Lower lobe of right lung (tissue), 2 donors: ENCODE measurements at places on chromosomes 3 and 15.

DNA sequence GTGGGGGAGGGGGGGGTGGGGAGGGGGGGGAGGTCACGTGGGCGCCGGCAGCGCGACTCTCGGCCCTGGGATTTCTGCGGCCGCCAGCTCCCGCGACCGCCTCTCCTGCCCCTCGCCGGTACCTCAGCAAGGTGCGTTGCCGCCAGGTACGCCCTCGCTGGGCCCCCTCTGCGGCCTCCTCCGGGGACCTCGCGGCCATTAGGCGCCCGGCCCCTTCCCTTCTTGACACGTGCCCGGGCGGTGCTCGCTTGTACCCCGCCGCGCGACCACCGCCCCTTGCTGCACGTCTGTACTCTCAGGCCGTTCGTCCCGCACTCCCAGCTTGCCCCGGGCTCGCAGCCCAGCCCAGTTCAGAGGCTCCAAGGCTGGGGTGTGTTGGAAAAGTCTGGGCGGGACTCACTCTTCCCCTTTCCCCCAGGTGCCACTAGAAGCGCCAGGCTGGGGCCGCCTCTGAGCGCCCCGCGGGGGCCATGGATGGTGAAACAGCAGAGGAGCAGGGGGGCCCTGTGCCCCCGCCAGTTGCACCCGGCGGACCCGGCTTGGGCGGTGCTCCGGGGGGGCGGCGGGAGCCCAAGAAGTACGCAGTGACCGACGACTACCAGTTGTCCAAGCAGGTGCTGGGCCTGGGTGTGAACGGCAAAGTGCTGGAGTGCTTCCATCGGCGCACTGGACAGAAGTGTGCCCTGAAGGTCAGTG is at the start of gene MAPKAPK3:
MAPKAPK3 (plus strand) TSS at position 56 of the 696 bp plus-strand sequence; CDS start at position 471, 415 bp downstream.
- peaks cover 75% of the 10 kb centered on the region for H3K4me1 ChIP-seq
- H3K36me3 ChIP-seq = no peaks in the 10 kb centered on the region
- H3K4me3 ChIP-seq = peak within 1 kb of the TSS; percentile 85
- no peak for DNase-seq
- no peaks in the 10 kb centered on the region for H3K27me3 ChIP-seq

- H3K27me3 ChIP-seq = no peaks in the 10 kb centered on the region
- no peak overlapping the region for H3K27ac ChIP-seq
- no peak for DNase-seq
- no peaks in the 10 kb centered on the region for H3K4me1 ChIP-seq
- H3K36me3 ChIP-seq = no peaks in the 10 kb centered on the region
Observed at GRCh38 chr15:31905054-31905453, 125.3 kb upstream of the CHRNA7 start.

- H3K27ac ChIP-seq = peak within 1 kb of the TSS; percentile 87
- H3K27me3 ChIP-seq = no peaks in the 10 kb centered on the region
- H3K4me3 ChIP-seq = peak within 1 kb of the TSS; percentile 60
- no peaks in the 10 kb centered on the region for H3K36me3 ChIP-seq
- peak; percentile 91 for DNase-seq
Observed at GRCh38 chr3:171809861-171810628, at the start of gene PLD1. Gene PLD1 (minus strand): TSS chr3:171810483. CDS start chr3:171738051, 72,432 bp downstream.

GRCh38 chr3:110562621-110563020 is 509.0 kb upstream of the NECTIN3 start:
- no peak for DNase-seq
- no peaks in the 10 kb centered on the region for H3K4me1 ChIP-seq
- H3K27me3 ChIP-seq = no peaks in the 10 kb centered on the region
- H3K4me3 ChIP-seq = no peak overlapping the region

GRCh38 chr3:177279118-177279815 is 82.0 kb upstream of the TBL1XR1 start:
- no peaks in the 10 kb centered on the region for H3K36me3 ChIP-seq
- no peak for DNase-seq
- no peaks in the 10 kb centered on the region for H3K27me3 ChIP-seq
- no peak overlapping the region for H3K4me3 ChIP-seq
- no peak overlapping the region for H3K27ac ChIP-seq
